ENCODE measurements at places on chromosomes 5 and 9.

- no peak for DNase-seq
Observed at GRCh38 chr5:161585798-161586197, 39.3 kb upstream of the GABRB2 start.

DNA sequence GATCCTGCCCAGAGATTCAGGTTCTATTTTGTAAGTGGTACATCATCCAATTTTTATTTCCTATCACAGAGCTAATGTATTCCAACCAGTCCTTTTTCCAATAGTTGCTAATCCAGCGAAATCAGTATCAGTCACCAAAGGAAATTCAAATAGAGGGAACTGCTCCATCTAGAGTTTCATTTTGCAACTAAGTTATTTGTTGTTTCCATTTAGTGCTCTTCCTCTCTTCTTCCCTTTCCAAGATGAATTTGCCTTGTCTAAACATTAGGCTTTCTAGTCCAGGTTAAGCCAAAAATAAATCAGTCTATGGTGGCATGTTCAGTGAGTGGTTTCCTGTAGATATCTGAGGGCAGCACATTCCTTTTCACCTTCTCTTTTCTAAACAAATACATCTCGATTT, 79.8 kb upstream of the SPATA31D4 start:
- no peak for DNase-seq

DNA sequence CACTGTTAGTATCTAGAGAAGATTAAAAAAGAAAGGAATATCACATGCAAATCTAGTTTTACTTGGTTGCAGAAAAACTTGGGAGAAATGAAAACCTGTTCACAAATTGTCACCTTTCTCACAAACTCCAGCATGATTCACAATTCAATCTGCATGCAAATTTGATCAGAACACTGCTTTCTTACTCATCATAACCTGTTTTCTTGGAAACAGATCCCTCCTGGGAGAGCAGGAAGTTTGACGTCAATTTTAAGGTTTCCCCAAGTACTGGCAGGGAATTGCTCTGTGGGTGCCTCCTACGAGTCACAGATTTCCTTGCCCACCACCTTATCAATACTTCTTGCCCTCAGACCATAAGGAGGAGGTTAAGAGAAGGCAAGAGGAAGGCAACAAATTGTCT, 30.2 kb upstream of the HTR4 start:
- no peak for DNase-seq

- no peak for DNase-seq
Observed at GRCh38 chr5:160083501-160083900, 35.7 kb downstream of the PWWP2A start.

DNA sequence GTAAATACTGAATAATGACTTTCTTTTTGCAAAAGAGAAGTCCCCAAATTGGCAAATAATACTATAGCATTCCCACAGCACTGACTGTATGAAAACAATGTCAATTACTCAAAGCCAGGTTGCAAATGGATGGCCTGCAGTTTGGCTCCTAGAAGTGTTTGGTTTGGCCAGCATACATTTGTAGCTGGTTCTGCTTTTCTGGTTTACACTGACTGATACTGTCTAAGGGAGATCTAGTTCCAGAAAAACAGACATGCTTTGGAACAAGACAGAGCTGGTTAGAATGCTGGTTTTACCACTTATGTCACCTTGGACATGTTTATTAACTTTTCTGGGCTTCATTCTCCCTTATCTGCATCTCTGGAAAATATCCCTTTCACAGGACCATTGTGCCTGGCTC, 81.5 kb upstream of the TRPM3 start:
- DNase-seq, result no peak

DNA sequence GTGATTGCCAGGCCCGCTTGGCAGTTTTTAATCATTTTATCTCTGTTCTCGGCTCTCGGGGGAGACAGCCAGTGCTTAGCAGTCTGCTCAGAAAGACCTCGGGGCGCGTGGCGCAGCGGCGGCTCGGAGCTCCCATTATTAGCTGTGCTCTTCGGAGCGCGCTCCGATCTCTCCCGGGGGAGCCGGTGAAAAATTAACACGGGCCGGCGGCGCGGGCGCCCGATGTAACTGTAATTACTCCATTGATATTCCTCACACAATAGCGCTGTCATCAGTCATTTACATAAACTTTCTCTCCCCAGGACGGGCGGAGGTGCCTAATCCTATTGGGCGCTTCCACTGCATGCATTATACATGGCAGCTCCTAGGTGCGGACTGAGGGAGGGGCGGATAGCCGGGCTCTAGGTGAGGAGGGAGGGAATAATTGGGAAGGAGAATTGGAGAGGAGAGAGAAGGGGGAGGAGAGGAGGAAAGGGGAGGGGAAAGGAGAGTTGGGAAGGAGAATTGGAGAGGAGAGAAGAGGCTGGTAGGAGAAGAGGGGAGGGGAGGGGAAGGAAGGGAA, 24.9 kb downstream of the LMX1B start:
- DNase-seq, result no peak

GRCh38 chr9:101054657-101055056, 26.1 kb downstream of the PLPPR1 start:
- DNase-seq, result no peak

DNA sequence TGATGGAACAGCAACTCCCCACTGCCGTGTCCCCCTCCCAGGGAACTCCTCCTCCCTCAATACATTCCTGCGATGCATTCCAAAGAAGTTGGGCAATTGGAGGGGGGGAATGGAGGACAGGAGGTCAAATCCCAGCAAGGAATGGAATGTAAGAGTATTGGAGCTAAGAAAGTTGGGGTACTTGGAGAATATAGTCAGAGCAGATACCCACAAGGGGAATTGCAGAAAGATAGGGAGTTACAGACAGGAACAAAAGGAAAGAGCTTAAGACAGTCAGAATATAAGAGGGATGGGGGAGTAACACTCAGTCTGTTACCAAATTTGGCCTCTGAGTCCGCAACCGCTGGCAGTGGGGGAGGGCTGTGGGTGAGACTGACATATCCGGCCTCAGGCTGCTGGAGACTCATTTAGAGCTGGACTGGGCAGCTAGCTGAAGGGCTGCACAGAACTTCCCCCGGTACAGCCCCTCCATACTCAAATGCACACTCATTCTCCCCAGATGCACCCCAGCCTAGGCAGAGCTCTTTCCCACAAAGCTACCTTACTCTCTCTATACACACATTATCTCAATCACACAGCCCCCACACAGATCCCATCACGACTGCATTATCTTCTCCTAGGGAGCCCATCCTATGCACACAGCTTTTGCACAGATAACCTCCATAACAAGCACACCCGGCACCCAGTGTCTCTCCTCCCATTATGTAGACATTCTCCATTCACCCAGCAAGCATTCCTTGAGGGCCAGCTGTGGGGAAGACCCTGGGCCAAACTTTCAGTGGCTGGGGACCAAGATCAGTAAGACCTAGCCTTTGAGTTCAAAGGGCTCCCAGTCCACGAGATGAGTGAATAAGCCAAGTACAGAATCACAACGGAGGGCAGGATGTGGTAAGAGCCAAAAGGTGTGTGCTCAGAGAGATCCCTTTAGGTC, 3.7 kb downstream of the TLN1 start:
- DNase-seq, result no peak

DNA sequence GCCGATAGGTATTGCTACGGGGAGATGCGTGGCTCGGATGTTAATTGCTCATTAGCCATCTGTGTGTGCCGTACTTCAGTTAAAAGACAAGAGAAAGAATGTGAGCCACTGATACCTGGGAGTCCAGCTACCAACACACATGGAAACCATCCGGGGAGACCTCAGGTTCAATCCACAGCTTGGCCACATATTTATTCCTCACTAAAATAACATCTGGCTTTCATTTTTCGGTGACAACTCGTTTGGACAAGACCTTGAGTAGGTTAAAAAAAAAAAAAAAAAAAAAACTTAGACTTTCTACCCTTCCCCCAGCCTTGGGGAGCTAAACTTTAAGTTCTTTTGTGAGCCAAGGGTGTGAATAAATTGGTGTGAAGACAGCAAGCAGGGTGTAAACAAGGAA, 84.1 kb downstream of the SLIT3 start:
- no peak for DNase-seq

DNA sequence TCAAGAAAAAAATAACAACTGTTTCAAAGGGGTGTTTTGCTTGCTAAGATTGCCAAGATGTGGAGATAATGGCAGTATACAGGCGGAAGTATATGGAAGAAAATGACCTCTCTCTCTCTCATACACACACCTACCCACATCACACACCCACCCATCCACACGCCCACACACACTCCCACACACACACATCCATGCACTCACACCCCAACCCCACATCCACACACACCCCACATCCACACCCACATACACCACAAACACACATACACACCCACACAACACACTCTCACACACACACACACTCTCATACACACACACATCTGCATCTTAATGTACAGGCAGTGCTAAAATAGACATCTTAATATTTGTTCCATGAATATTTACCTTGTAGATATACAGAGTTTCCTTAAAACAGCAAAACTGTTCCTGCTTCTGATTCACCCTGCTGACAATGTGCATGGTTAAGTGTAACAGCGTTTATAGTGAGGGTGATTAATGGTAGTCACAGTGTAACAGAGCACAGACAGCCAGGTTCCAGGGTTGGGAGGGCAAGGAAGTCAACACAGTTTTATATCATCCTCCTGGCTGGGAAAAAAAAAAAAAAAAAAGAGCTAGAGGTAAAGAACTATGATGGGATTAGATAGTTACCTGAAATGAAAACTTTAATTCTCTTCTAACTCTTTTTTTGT, 8.3 kb downstream of the BHMT2 start:
- DNase-seq, result no peak

GRCh38 chr9:84845956-84846900, 176.7 kb downstream of the NTRK2 start:
- DNase-seq, result no peak

DNA sequence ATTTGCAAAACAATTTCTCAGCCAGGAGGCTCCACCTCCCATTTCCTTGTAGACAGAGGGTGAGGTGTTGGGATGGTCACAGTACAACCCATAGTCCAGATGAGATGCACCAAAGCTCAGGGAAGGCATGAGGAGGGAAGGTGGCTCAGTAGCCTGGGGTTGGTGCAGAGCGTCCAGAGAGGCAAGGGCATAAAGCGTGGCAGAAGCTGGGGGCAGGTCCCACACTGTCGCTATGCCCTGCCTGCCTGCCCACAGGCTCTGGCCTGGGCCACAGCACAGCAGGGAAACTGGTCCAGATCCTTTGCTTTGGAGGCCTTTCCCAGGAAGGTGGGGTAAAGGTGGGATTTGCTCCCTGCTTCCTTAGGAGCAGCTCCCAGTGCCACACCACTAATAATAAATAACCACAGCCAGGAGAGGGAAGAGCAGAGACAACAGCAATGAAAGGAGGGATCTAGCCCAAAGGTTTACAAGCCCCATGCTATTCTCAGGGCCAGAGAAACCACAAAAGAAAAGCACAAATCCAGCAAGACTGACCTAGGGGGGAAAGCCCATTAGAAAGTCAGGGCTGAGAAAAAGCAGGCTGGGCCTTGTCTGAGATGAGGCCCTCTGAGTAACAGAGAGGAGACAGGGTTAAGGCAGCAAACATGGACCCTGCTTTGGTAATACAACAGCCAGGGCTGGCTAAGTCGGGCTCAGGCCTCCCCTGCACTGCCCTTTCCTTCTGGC, 27.2 kb downstream of the PCDHGC5 start:
- no peak for DNase-seq

GRCh38 chr9:133784731-133785561, 46.8 kb upstream of the SARDH start:
- no peak for DNase-seq

GRCh38 chr5:73188764-73189531, 16.0 kb downstream of the TMEM174 start:
- no peak for DNase-seq

DNA sequence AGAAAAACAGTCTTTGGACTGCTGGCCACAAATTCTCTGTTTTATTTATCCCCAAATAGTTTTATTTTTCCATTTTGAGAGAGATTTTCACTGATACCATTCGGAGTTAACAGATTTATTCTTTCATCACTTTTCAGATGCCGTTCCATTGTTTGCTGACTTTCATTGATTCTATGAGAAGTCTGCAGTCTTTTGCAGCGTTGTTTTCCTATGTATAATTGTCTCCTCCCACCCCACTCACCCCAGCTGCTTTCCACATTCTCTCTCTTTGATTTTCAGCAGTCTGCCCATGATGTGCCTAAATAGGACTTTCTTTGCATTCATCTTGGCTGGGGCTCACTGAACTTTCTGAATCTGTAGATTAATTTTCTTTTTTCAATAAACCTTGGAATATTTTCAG, 107.6 kb downstream of the C9orf50 start:
- no peak for DNase-seq

DNA sequence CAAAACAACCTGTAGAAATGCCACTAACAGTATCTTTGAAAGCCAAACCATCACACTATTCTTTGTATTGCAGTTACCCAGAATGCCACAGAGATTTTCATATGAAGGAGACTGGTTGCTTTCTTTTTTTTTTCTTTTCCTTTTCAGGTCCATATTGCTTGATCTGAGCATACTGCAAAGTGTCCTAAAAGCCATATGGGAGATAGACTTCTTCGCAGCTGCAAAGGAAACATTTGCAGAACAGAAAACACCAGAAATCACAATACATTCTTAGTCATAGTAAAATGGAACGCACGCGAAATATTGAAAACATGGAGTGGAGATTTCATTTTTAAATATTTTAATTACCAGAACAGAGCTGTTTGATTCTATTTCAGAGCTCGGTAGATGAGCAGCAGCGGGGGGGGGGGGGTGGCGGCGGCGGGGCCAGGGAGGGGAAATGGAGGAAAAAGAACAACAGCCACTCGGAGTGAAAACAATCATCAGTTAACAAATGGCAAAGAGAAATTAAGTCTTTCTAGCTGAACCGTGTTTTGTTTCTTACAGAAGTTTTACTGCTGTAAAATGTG, 284.1 kb downstream of the NFIB start:
- no peak for DNase-seq

GRCh38 chr9:129174724-129175514, 3.1 kb downstream of the IER5L start:
- peak; percentile 44 for DNase-seq

DNA sequence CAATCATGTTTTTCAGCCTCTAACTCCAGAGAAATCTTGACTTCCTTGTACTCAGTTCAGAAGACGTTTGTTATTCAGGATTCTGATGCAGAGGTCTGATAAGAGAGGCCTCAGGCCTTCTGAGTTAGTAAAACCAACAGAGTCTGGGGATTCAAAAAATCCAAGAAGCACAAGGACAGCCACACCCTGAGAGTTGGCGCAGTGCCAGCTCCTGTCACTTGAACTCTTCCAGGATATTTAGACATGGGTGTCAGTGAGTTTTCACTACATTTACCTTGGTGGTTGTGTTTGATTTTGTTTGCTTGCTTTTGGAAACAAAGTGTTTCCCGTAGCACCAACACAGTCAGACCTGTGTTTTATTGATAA, 41.6 kb upstream of the PDE8B start:
- DNase-seq, result no peak
